ENCODE measurements at places on chromosomes 1 and 21. TPM values are rescaled to one million over a fixed set of nuclear protein-coding genes. Genes with fewer than 3 reads are reported as not detected.

The HSD3B1 gene
- polyA plus RNA-seq, result 0.78 TPM

The WLS gene
- polyA plus RNA-seq, result 153 TPM

The AKNAD1 gene
- not detected for polyA plus RNA-seq

The ZBTB8A gene
- polyA plus RNA-seq, result 21.9 TPM

The PLEKHA6 gene
- polyA plus RNA-seq, result 46.1 TPM

The LEFTY1 gene
- 3.6 TPM for polyA plus RNA-seq

The MIGA1 gene
- polyA plus RNA-seq, result 22.9 TPM

- DNase-seq, result no peak
Observed at GRCh38 chr1:235429143-235429542, 61.9 kb downstream of the TBCE start.

GRCh38 chr1:171017426-171017825 is 73.3 kb upstream of the FMO3 start:
- DNase-seq, result no peak

- no peak for DNase-seq
Observed at GRCh38 chr1:231045286-231045685, 5.2 kb upstream of the FAM89A start.

GRCh38 chr1:5826601-5827000 is 165.6 kb downstream of the NPHP4 start:
- DNase-seq, result no peak

GRCh38 chr1:52145137-52145536 is 3.2 kb downstream of the ZFYVE9 start:
- no peak for DNase-seq

GRCh38 chr1:59411147-59411546 is 114.3 kb downstream of the FGGY start:
- no peak for DNase-seq

- DNase-seq, result no peak
Observed at GRCh38 chr1:215357901-215358300, 209.2 kb upstream of the KCTD3 start.

DNA sequence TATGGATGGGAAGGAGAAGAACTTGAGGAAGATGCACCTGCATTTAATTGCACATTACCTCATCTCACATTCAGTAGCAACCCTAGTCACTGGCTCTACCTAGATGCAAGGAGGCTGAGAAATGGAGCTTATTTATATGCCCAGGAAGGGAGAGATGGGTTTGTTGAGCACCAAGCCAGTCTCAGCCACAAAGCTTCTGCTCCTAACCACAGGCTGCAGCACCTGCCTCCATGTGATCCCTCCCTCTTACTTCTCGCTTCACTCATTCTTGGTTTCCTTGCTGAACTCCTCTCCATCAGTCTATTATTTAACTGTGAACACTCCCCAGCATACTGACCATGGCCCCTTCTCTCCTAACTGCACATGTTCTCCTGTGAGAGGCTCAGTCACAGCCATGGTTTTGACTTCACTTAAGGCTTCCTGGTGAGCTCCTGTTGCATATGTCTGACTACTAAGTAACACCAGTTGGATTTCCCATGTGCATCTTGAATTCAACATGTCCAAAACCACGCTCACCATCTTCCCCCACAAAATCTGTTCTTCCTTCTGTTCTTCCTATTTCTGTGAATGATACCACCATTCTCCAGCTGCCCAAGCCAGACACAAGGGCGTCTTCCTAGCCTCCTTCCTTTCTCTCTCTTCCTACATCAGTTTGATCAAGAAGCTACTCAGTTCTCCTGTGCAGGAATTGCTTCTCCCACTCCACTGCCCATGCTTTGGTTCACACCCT is 139.8 kb downstream of the AK5 start:
- DNase-seq, result no peak

- no peak for DNase-seq
Observed at GRCh38 chr1:162942916-162943559, 82.1 kb upstream of the CCDC190 start.

DNA sequence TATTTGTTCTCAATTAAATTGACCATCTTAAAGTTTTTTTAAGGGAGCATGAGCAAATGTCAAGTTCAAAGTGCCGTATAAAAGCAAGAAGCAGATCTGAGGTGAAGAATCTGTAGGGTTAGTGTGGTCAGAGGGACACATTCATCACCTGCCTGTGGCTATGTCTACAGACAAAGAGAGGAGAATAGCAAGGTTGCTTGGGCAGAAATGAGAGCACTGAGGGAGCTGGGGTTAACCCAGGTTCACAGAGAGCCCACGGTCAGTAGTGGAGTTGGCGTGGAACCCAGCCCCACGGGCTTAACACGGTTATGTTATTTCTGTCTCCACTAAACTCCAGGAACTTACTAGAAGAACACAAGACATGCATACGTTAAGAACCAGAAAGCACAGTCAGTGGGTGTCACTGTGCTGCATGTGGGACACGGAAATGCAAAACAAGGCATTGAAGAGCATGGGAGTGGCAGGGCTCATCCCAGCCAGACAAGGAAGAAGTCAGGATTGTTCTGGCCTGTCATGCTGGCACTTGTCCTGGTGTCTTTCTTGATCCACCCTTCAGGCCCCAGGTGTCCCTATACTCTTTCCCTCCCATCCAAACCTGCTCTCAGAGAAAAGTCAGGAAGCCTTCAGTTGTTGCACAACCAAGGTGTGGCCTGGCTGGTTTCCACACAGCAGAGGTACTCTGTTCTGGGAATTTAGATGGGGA is 95.5 kb upstream of the IVNS1ABP start:
- no peak for DNase-seq

GRCh38 chr1:196660272-196660671 is 8.4 kb downstream of the CFH start:
- DNase-seq, result no peak

DNA sequence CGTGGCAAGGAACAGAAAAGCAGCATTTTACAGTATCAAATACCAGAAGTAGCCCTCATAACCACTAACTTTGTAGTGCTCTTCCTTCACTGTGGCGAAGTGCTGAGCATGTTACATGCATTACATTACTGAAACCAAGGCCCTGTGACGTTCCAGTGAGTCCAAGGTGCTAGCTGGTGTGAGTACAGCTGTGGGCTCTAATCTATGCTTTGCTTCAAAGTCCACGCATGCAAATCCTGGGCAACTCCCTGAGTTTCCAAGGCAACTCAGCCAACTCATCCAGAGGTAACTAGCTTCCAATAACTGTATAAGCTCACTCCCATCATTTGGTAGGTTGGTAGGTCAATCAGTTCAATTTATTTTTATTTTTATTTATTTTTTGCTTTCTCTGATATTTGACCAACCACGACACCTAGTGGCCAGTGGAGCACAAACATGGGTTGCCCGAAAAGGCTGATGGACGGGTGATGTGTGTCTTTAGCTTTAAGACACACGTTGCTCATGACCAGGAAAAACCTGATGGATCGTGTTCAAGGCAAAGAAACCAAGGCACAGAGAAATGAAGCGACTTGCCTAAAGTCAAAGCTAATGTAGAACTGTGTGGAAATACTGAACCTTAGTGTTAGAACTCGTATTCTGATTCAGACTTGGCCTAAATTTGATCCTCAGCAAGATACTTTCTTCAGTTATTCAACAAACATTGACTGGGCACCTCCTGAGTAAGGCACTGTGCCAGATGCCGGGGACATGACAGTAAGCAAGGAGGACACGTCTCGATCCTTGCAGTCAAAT is 73.0 kb downstream of the GNG12 start:
- DNase-seq, result peak; percentile 69
